Activated T-cell treated with anti-CD3 and anti-CD28 coated beads for 24 hours (primary cell): ENCODE measurements at places on chromosomes 6 and 20.

GRCh38 chr6:41059556-41059955, 6.6 kb downstream of the APOBEC2 start:
- no peak for DNase-seq

DNA sequence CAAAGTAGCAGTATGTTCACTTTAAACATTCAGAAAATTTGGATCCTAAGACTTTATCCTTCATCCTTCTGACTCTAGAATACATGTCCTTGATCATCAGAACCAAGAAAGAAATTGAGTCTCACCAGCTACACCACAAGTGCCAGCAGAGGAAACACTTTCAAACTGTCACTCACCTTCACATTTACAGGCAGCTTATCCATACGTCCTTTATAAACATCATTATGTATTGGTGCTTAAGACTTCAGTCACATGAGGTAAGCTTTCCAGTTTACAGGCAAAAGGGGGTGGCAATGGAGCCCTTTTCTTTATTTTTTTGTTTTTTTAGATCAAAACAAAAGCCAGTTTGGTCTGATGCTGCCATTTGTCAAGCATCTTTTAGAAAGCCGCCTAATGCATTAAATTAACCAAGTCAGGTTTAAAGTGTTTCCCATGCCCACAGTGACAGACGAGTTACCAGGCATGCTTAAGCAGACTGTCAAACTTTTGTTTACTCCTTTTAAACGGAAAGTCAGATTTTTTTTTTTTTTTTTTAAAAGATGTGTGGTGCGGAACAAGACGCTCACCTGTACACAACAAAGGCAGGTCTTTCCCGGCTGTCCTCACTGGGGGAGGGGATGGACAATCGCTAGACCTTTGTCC, 952 bp upstream of the BRPF3 start:
- no peak for DNase-seq

DNA sequence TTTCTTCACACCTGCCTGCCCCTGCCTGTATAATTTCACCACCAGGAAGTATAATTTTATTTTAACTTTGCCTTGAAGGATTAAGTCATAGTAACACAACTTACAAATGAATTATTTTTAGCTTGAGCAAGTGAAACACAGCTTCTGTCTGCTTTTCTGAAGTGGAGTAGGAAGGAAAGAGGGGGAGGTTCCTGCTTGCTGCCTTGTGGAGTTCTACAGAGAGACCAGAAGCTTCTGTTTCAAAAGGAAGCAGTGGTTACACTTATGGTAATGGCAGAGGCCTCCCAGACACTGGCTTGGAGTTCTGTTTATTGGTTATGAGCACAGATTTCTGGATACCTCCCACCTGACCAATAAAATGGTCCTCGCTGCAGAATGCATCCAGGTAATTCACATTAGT, 159.6 kb downstream of the TMEM200A start:
- DNase-seq, result no peak

DNA sequence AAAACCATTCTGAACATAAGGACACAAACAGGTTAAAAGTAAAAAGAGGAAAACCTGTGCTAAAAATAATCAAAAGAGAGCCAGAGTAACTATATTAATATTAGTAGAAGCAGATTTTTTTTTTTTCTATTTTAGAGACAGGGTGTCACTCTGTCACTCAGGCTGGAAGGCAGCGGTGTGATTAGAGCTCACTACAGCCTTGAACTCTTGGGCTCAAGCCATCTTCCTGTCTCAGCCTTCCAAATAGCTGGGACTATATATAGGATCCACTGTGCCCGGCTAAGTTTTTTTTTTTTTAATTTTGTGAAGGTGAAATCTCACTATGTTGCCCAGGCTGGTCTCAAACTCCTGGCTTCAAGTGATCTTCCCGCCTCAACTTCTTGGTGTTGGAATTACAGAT, 33.4 kb upstream of the PLN start:
- no peak for DNase-seq

DNA sequence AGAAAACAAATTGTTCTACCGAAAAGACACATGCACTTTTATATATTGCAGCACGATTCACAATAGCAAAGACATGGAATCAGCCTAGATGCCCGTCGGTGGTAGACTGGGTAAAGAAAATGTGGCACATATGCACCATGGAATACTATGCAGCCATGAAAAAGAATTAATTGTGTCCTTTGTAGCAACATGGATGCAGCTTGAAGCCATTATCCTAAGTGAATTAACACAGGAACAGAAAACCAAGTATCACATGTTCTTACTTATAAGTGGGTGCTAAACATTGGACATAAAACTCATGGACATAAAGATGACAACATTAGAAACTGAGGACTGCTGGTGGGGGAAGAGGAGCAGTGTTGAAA, 32.4 kb downstream of the RALGAPB start:
- DNase-seq, result no peak

- no peak for DNase-seq
Observed at GRCh38 chr20:32706486-32706885, 32.7 kb upstream of the C20orf203 start.

- no peak for DNase-seq
Observed at GRCh38 chr6:121067381-121067780, 266.9 kb downstream of the TBC1D32 start.

GRCh38 chr6:122580737-122581136, 29.5 kb upstream of the PKIB start:
- no peak for DNase-seq

- DNase-seq, result no peak
Observed at GRCh38 chr20:11403711-11404110, 514.0 kb upstream of the BTBD3 start.

DNA sequence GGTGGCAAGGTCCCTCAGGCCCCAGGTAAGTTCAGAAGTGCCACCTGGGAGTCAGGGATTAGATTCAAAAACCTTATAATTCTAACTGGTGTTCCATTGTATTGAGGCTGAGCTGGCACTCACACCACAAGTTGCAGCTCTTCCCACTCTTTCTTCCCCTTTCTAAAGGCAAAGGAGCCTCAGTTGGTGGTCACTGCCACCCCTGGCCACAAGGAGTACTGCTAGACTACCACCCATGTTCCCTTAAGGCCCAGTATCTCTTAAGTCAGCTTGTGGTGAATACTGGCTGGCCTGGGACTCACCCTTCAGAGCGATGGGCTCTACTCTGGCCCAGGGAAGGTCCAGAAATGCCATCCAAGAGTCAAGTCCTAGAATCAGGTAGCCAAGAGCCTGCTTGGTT, 421.1 kb upstream of the KHDRBS2 start:
- no peak for DNase-seq

- DNase-seq, result no peak
Observed at GRCh38 chr6:162596676-162597075, 130.9 kb downstream of the PRKN start.

GRCh38 chr6:167252271-167252670, 38.8 kb upstream of the UNC93A start:
- DNase-seq, result no peak

DNA sequence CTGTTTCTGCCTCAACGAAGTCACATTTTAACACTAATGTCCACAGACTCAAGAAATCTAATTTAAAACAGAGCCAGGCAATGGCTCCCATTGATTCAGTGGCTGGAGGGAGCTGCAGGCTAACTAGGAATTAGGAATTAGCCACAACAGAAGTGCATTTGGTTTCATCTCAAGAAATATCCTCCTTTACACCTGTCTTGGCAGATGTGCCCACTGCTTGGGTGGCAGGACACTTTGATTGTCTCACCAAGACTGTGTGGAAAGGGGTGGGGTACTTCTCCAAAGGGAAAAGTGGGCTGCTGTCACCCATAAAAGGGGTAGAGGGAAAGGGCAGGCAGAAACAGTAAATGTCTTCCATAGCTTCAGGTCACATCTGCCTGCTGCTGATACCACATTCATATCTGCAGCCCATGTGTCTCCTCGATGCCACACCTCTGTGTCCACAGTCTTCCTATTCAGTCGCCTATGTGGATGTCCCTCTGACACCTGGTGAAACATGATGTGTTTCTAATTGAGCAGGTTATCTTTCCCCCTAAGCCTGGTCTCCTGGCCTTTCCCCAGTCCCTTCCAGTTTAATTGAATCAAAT, 10.9 kb upstream of the OSER1 start:
- DNase-seq, result no peak

GRCh38 chr6:141539617-141540016, 593.1 kb upstream of the GJE1 start:
- DNase-seq, result no peak

DNA sequence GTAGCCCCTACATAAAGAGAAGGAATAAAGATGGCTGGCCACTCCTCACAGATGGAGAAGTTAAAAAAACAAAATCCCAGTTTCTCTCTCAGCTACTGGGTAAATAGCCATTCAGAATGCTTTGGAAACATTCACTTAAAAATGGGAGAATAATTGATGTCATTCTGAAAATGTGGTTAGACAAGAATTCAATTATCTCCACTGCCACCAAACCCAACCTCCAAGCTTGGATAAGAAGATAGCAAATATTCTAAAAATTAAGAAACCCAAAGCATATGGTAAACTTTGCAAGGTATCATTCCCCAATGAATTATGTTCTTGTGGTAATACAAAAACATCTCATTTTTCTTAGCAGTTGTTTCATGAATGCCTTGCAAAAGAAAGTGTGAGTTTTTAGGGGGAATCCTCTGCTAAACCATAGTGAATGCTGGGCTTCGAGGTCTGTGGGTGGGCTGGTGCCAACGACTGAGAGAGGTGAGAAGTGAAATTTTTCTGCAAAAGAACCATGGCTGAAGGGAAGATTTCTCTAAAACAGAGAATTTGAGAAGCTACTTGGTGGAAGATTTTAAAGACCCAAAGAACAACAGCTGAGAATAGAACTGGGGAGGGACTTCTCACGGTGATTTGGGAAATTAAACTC, 497.9 kb upstream of the JARID2 start:
- DNase-seq, result no peak

DNA sequence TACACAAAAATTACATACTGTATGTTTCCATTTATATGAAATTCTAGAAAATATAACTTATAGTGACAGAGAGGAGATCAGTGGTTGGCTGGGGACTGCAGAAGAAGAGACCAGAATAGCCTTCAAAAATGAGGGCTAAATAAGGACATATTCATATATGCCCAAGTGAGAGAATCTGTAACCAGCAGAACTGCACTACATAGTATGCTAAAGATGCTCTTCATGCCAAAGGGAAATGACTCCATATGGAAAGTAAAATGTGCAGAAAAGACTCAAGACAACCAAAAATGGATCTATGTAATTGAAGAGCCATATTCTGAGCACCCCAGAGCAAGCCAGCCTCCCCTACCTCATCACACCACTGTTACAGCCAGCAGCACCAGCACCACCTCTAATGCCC, 29.0 kb downstream of the ELOVL2 start:
- no peak for DNase-seq

DNA sequence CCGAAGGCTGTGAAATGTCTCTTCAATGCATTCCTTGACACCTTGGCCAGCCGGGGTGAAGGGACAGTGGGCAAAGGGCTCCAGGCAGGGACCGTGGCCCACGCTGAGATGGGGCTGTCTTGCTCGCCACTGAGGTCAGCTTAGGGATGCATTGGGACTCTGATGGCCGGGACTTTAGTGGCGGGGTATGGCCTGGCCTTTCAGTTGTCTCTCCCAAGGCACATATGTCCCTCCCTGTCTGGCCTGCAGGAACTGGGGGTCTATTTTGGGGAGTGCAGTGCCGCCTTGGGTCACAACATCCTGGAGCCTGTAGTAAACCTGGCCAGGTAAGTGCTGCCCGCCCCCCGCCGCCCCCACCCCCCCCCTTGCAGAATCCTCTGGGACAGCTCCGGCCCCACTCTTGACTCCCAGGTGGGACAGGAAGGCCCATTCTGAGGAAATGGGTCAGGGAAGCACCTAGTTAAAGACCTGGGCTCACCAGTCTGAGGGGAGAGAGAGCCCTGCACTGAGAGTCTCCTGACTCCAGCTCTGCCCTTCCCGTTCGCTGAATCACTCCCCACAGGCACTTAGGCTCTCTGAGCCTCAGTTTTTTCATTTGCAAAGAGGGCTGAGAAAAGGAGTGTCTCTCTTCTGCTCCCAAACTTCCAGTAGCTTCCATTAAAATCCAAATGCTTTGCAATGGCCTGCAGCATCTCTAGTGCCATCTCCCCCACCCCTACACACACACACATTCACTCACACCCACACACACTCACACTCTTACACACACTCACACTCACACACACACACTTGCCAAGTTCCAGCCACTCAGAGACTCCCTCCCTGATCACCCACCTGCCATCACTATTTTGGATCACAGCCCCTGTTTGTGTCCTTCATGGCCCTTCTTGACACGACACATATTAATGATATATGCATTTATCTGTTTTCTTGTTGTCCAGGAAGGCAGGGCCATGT, 33.1 kb downstream of the RAB44 start:
- DNase-seq, result no peak

DNA sequence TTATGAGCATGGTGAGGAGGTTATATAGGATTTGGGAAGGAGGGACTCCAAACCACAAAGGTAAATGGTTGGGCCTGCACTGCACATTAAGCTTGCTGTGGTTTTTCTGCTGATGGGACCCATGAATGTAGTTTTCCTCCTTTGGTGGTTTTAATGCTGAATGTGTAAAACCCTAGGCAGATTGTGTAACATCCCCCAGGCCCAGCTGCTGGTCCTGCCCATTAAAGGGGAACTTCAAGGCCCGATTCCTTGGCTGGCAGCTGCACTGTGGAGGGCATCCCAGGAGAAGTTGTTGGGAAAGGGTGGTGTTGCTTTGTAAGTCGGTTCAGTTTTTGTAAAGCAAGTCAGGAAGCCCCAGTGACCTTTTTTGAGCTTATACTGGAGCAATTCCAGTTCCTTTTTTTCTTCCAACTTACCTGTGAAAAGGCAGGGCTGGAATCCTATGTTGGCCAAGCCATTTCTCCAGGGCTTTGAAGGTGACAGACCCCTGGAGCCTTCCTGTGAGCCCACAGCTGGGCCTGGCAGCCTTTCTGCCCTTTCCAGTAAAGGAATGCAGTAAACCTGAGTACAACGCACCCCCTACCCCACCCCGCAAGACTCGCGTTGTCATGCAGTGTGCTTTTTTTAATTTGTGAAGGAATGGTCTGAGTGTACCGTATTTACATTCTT, 43.1 kb upstream of the NAA20 start:
- DNase-seq, result no peak

GRCh38 chr20:63705232-63706026, 2.3 kb downstream of the ARFRP1 start:
- no peak for DNase-seq

- DNase-seq, result no peak
Observed at GRCh38 chr20:24056491-24056890, 67.9 kb upstream of the GGTLC1 start.
